ENCODE measurements at places on chromosomes 4 and X.
A peak's percentile ranks its signal among the peaks of the same experiment; 100 is the strongest.

DNA sequence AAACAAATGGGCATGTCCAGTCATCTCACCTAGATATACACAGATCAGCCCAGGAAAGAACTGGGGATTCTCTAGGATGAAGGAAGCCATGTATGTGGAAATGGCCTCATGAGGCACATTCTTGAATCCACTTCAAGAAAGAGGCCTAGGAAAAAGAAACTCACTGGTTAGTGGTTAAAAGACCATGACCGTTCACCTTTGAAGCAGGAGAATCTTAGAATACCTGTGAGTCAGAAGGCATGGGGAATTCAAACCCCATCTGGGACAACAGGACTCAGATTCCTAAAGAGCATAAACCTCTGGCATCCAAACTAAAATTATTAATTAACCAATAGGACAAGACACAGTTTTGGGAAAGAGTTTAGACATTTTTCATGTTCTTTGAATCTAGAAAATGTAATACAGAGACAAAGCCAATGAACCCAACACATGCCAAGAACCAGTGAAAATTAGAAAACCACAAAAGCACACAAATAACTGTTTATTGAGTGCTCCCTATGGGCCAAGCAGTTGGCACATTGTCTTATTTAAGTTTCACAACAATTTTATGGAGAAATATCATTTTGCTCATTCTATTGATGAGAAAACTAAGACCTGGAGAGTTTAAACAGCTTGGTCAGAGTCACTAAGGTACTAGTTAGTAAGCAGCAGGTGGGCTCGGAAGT is 97.5 kb downstream of the NPNT start:
- no peak for DNase-seq

DNA sequence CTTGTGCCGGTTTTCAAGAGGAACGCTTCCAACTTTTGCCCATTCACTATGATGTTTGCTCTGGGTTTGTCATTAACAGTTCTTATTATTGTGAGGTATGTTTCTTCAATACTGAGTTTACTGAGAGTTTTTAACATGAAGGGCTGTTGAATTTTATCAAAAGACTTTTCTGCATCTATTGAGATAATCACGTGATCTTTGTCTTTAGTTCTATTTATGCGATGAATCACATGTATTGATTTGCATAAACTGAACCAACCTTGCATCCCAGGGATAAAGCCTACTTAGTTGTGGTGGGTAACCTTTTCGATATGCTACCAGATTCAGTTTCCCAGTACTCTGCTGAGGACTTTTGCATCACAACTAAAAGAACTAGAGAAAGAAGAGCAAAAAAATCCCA is 318.0 kb downstream of the GASK1B start:
- no peak for DNase-seq

DNA sequence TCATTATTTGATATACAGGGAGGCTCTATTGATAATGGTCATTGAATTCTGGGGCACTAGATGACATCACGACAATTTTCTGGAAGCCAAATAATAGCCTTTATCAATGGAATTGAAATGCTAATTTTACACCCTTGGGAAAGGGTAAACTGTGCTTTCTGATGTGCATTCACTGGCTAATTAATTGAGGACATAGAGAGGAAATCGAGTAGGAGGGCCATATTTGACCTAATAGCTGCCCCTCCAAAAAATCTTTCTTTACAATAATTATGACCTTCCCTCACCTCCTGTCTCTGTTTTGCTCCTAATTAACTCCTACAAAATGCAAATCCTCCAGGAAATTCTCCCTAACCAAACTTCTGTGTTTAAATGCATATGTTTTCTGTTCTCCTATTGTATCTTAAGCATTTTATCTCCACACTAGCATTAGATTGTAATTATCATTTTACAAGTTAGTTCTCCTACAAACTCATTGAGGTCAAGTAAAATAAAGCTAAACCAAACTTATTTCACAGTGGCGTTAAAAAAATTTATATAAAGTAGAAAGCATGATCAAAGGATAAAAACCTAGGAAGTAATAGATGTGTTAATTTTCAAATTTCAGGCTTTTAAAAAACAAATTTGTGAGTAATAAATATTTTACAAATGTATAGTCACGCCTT is 1414.0 kb upstream of the AGA start:
- no peak for DNase-seq

DNA sequence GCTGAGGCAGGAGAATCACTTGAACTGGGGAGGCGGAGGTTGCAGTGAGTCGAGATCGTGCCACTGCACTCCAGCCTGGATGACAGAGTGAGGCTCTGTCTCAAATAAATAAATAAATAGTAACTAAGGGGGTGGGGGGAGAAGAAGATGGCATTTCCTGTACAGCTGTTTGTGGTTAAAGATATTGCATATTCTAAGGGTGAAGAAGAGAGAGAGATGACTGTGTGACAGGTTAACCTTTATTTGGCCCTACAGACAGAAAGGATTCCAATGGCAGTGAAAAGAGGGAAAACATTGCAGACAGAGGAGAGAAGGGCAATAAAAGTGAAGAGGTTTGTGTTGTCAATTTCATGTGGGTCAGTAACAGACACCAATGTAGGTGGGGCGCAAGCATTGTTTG is 9.4 kb downstream of the TASL start:
- DNase-seq: no peak

- no peak for DNase-seq
Observed at GRCh38 chr4:147220833-147221232, 260.1 kb upstream of the EDNRA start.

GRCh38 chr4:146450524-146450923 is 71.2 kb downstream of the SLC10A7 start:
- no peak for DNase-seq

DNA sequence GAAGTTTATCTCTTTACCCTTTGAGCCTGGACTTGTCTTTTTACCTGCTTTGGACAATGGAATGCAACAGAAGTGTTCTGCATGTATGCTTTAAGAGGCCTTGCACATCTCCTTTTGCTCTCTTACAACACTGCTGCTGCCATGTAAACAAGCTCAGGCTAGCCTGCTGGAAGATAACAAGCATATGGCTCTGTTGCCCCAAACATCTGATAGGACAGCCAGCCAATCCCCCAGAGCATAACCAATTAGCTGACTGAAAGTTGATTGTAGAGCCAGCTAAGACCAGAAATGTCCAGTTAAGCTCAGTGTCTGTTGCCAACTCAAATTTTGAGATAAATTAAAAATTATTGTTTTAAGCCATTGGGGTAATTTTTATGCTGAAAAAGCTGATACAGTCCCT is 510.6 kb upstream of the CNKSR2 start:
- DNase-seq: no peak

- DNase-seq: no peak
Observed at GRCh38 chrX:20459410-20460350, 193.0 kb upstream of the RPS6KA3 start.

DNA sequence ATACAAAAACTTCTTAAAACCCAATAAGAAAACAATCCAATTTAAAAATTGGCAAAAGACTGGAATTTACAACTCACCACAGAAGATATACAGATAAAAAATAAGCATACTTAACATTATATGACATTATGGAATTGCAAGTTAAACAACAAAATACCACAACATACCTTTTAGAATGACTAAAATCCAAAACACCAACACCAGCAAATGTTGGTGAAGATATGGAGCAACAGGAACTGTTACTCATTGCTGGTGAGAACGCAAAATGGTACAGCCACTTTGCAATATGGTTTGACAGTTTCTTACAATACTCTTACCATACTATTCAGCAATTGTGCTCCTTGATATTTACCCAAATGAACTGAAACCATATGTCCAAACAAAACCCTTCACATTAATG is 112.4 kb downstream of the ADGRL3 start:
- no peak for DNase-seq

DNA sequence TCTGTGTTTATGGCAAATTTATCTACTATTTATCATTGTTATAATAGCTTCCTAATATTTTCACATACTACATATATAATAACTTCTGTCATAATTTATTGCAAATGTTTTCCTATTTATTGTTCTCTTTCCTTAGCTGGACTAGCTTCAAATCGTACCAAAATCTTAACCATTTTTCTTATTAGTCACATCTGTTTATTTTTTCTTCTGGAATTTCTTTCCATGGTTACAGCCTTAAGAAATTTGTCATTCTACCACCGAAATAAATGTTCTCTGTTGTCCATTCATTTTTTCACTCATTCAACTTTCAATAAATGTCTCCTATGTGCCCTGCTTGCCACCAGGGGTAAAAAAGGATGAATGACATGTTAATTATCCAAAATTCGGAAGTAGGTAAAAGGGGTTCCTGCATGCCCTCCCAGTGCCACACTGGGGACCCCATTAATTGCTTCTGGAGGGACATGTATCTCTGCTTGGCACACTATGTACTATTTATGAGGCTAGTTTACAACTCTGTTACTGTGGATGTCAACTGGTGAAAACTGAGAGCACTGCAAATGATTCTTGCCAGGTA is 182.1 kb downstream of the SH3KBP1 start:
- DNase-seq: no peak

DNA sequence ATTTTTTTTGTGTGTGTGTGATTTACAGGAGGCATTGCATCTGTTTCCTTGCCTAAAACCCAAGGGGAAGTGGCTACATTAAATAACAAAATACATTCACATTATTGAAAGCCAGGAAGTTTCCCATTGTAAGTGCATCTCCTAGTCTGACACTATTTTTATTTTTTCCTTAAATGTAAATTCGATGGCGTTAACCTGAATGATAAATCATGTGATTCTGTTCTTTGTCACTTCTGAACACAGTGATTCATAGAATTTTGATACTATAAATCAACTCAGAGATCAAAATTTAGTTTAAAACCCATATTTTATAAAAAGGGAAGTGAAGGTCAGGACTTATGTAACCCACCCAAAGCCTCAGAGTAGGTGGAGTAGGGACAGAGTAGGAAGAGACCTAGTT is 258.1 kb downstream of the GABRG1 start:
- DNase-seq: no peak

GRCh38 chrX:43703211-43703791 is 47.2 kb downstream of the MAOA start:
- DNase-seq: peak; percentile 27

- DNase-seq: no peak
Observed at GRCh38 chr4:87865288-87865687, 32.5 kb downstream of the MEPE start.

- DNase-seq: no peak
Observed at GRCh38 chr4:36206603-36207311, 37.6 kb downstream of the ARAP2 start.
